ENCODE measurements at places on chromosomes 13 and 19.

- H3K36me3 ChIP-seq = no peaks in the 10 kb centered on the region
- H3K27me3 ChIP-seq = no peaks in the 10 kb centered on the region
- no peak for DNase-seq
- no peaks in the 10 kb centered on the region for H3K4me1 ChIP-seq
- H3K27ac ChIP-seq = no peak overlapping the region
- H3K4me3 ChIP-seq = no peak overlapping the region
Measured at GRCh38 chr13:84479656-84480055, 597.4 kb upstream of the SLITRK1 start.

DNA sequence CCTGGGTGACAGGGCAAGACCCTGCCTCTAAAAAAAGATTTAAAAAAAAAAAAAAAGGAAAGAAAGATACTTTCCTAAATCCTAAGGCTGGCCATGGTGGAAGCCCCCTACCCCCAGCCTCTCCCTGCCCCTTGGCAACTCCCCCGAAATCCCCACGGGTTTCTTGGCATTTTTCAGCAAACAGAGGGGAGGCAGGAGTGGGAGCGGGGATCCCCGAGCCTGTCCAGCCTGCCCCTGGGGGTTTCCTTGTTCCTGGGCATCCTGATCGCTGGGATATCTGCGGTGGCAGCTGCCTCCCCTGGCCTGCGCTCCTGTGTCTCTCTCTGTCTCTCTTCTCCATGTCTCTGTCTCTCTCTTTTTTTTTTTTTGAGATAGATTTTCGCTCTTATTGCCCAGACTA lies 3.4 kb upstream of the EBI3 start:
- no peak overlapping the region for H3K4me3 ChIP-seq
- H3K27ac ChIP-seq = no peak overlapping the region
- no peak for DNase-seq
- no peaks in the 10 kb centered on the region for H3K36me3 ChIP-seq
- H3K4me1 ChIP-seq = no peaks in the 10 kb centered on the region
- H3K27me3 ChIP-seq = no peaks in the 10 kb centered on the region

DNA sequence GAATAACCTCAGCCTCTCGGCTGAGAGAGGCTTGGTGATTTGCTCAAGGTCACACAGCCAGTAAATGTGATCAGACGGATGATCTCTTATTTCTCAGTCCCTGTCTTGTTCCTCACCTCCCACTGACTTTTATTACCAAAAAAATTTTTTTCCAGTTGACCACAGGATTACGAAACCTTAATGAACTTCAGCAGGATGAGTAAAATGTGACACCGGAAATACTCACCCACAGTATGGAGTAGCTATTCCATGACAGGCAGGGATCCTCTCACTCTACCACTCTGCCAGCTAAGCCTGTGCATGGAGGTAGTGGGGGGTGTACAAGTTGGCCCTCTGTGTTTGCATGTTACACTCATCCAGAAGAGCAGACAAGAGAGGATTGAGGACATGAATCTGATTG lies 916.4 kb downstream of the UQCRFS1 start:
- H3K27me3 ChIP-seq = no peaks in the 10 kb centered on the region
- no peak overlapping the region for H3K4me3 ChIP-seq
- no peak overlapping the region for H3K27ac ChIP-seq
- DNase-seq = no peak
- H3K36me3 ChIP-seq = no peaks in the 10 kb centered on the region

- H3K27ac ChIP-seq = no peak overlapping the region
- H3K36me3 ChIP-seq = peaks cover 10% of the 10 kb centered on the region
- no peaks in the 10 kb centered on the region for H3K4me1 ChIP-seq
- no peak for DNase-seq
- peaks cover 52% of the 10 kb centered on the region for H3K27me3 ChIP-seq
Measured at GRCh38 chr13:97200081-97200942, 21.8 kb upstream of the MBNL2 start.

DNA sequence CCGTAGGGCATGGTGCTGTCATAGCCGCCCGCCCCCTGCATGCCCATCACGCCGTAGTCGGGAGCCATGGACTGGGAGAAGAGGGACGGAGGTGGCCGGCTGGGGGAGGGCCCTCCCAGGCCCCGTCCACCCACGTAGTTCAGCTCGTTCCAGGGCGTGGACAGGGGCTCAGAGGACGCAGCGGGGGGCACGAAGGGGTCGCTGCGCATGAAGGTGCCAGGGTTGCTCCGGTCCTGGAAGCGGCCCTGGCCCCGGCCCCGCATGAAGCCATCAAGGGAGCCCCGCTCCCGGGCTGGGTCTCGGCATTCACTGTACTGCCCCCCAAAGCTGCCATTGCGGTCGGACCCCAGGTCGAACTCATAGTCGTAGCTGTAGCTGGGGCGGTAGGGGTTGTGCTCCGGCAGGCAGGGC lies 6.7 kb downstream of the AKAP8 start:
- H3K27me3 ChIP-seq = no peaks in the 10 kb centered on the region
- no peaks in the 10 kb centered on the region for H3K36me3 ChIP-seq

DNA sequence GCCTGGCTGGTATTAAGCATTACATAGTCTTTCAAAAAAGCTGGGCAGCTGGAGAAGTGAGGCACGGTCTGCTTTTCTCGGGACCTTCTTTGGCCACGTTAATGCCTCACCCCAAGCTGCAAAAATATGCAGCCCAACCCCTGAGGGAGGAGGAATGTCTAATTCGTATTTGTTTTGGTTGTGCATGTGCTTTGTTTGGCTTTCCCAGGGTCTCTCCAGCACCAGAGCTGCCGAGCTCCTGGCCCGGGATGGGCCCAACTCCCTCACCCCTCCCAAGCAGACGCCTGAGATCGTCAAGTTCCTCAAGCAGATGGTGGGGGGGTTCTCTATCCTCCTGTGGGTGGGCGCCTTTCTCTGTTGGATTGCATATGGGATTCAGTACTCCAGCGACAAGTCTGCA lies 7.9 kb downstream of the ATP12A start:
- DNase-seq = no peak
- H3K4me1 ChIP-seq = peaks cover 11% of the 10 kb centered on the region
- no peak overlapping the region for H3K27ac ChIP-seq
- no peak overlapping the region for H3K4me3 ChIP-seq
- no peaks in the 10 kb centered on the region for H3K36me3 ChIP-seq

DNA sequence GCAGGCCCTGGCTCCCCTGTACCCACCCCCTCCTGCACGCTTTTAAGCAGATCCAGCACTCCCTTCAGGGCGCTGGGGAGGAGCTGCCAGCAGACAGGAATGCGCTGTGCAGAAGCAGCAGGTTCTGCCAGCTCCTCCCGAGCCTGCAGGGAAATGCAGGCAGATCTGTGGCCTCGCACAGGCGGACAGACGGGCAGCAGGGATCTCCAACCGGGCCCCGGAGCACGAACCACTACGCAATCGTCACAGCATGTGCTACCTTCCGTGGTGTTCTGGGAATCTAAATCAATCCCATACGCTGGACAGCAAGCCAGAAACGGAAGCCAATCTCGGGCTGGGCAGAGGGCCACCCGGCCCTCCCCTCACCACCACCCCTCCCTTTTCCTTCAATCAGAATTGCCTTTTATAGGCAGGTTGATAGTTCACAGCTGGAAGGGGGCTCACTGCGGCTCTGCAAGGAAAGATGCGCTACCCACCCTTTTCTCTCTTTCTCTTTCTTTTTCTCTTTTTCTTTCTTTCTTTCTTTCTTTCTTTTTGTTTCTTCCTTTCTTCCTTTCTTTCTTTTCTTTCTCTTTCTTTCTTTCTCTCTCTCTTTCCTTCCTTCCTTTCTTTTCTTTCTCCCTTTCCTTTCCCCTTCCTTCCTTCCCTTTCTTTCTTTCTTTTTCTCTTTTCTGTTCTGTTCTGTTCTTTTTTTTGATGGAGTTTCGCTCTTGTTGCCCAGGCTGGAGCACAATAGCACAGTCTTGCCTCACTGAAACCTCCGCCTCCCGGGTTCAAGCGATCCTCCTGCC lies 99.9 kb downstream of the GNG7 start:
- H3K27ac ChIP-seq = no peak overlapping the region
- peaks cover 19% of the 10 kb centered on the region for H3K4me1 ChIP-seq
- H3K36me3 ChIP-seq = peaks cover 9% of the 10 kb centered on the region
- DNase-seq = no peak

GRCh38 chr13:58921129-58921528 lies 1242.6 kb downstream of the DIAPH3 start:
- no peaks in the 10 kb centered on the region for H3K36me3 ChIP-seq
- H3K27me3 ChIP-seq = no peaks in the 10 kb centered on the region
- no peak for DNase-seq
- no peaks in the 10 kb centered on the region for H3K4me1 ChIP-seq

DNA sequence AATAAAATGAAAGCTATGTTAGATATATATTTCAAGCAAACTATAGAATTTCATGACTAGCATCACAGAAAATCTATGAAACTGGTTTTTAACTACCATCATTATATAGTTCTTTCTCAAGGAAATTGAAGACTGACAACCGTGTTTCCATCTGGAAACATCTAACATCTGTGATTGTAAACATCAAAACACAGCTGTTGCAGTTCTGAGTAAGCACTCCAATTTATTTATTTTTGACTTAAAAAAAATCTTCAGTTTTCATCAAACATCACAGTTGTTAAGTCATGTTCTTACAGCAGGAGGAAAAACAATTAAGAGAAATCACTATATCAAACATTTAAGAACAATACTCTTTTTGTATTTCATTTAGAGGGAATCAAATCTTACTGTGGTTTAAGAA lies 1653.0 kb upstream of the MIR17HG start:
- no peaks in the 10 kb centered on the region for H3K36me3 ChIP-seq
- no peaks in the 10 kb centered on the region for H3K27me3 ChIP-seq
- no peak for DNase-seq
- no peaks in the 10 kb centered on the region for H3K4me1 ChIP-seq
- no peak overlapping the region for H3K27ac ChIP-seq

GRCh38 chr13:54989418-54989817 lies 1960.8 kb downstream of the OLFM4 start:
- no peak overlapping the region for H3K27ac ChIP-seq
- no peaks in the 10 kb centered on the region for H3K36me3 ChIP-seq
